ENCODE measurements at places on chromosomes 12 and 14. TPM values are rescaled to one million over a fixed set of nuclear protein-coding genes. Genes with fewer than 3 reads are reported as not detected.

The B4GALNT1 gene
- 2.1 TPM for polyA plus RNA-seq

The PLBD1 gene
- 44.9 TPM for polyA plus RNA-seq

The EFCAB11 gene
- polyA plus RNA-seq: 15.4 TPM

The SLCO1B1 gene
- not detected for polyA plus RNA-seq

The KLRB1 gene
- 6.1 TPM for polyA plus RNA-seq

The MUCL1 gene
- polyA plus RNA-seq: not detected

The MARS1 gene
- polyA plus RNA-seq: 62.2 TPM

The METTL3 gene
- 25.8 TPM for polyA plus RNA-seq

The KRT77 gene
- polyA plus RNA-seq: 0.86 TPM

The VDR gene
- 16.6 TPM for polyA plus RNA-seq

The TNFAIP2 gene
- polyA plus RNA-seq: 42.9 TPM

The USP44 gene
- not detected for polyA plus RNA-seq

The TAS2R7 gene
- polyA plus RNA-seq: not detected

The KRT6C gene
- polyA plus RNA-seq: 0.03 TPM

The KCNMB4 gene
- 1.7 TPM for polyA plus RNA-seq

The FANCM gene
- 1.8 TPM for polyA plus RNA-seq

The MYF6 gene
- polyA plus RNA-seq: not detected

The LTA4H gene
- polyA plus RNA-seq: 195 TPM

Data from small intestine (tissue), 16 donors.